ENCODE measurements at places on chromosomes 11 and 22.

DNA sequence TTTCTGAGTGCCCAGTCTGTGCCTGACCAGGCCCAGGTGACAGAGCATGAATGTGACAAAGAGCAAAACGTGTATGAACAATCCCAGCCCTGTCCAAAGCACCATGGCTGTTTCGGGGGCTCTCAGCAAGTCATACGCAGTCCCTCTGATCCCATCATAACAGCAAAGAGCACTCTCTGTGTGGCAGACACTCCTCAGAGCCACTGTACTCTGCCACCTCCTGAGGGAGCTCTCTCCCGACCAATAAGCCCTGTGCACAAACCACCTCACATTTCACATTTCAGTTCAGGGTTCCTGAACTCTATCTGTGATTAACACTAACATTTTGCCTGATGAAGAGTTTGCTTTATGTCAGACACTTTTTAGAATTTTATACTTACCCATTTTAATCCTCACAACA is 6.6 kb downstream of the DGCR2 start:
- peak; percentile 53 for DNase-seq

DNA sequence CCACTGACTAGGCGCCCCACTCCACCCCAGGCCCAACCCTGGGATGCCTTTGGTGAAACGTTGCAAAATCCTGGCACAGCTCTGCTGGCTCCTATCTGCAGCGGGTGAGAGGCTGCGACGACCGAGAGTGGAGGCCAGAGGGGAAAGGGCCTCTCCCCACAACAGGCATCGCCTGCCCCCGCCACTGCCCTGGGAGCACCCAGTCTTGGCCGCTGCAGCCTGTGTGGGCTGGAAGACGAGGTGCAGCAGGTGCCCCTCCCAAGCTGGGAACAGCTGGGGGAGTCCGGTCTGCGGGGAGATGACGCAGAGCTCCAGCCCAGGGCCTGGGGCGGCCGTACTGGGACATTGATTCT is 4.2 kb upstream of the PIM3 start:
- no peak for DNase-seq

DNA sequence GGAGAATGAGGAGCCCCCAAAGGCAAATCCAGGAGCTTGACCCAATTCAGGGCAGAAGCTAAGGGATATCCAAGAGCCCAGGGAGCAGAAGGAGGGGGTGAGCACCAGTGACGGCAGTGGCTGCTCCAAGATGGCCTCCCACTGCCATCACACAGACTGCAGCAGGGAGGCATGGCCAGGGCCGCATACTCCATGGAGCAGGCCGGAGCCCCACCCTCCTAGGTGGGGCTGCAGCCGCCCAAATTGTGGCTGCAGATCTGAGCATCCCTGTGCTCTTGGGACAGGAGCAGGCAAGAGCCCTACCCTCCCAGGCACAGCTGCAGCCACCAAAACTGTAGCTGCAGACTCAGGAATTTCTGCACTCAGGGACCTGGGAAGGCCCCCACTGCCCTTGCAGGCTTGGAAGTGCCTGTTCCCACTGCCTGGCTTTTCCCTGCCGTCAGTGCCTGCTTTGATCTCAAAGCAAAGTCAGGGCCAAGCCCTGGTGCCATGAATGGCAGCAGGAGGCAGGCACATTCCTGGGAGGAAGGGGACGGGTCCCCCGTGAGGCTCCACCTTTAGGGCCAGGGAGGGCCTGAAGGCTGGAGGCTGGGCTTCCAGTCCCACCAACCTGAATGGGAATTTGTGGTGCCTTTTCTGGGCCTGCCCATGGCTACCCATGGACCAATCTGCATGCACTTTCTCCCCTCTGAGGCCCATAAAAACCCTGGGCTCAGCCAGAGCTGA is 10.3 kb upstream of the WNT7B start:
- DNase-seq, result peak; percentile 78

- no peak for DNase-seq
Measured at GRCh38 chr11:129270446-129270845, 78.3 kb upstream of the ARHGAP32 start.

DNA sequence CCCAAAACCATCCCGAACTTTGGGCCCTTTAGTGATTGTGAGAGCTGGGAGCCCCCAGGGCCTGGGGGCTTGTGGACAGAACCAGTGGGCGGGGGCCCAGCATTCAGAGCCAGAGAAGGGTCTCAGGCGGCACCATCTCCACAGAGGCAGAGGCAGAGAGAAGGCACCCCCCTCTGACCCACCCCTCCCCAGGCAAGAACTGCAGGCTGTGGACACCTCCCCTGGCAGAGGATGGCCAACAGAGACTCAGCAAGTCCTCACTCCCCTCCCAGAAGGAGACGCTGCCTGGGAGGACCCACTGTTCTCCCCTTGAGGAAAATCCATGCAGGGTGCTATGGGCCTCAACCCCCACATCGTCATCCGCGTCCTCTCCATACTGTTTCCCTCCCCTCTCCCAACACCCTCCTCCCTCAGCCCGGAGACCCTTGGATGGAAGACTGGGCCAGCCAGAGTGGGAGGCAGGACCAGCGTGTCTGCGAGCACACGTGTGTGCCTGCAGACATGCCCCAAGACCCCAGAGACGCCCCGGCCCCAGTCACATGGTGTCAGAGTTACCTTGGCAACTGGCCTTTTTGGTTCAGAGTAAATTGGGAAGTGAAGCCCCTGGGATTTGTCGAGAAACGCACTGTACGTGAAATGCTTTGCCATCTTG is 42.6 kb downstream of the KCNC1 start:
- no peak for DNase-seq
